Calu3 (cell line): ENCODE measurements at places on chromosomes 4 and X. TPM values are rescaled to one million over a fixed set of nuclear protein-coding genes. Genes with fewer than 3 reads are reported as not detected.
A peak's percentile ranks its signal among the peaks of the same experiment; 100 is the strongest.

DNA sequence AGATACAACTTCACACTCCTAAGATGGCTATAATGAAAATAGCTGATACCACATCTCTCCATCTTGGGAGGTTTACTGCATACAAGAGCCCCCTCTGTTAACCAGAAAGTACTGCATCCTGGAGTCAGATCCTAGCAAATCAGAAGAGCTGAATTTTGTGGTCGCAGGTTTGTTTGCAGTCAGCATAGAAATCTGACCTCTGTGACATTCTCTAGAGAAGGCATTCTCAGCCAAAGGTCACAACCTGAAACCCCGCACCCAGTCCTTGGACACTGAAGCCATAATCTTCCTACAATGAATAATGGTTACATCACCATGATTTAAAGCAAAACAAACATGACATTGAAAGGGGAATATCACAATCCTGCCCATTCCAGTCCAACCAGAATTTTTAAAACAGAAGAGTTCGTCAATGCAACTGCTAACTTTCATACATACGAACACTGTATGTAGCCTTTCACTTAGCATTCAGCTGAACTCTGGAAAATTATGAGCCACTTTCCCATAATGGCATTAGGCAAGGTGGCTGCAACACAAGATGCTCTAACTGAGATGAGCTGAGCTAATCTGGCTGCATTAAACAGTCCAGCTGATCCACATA lies 17.6 kb downstream of the HS6ST2 start:
- peaks cover 19% of the 10 kb centered on the region for H3K36me3 ChIP-seq
- no peak overlapping the region for H3K4me3 ChIP-seq
- peak; percentile 66 for DNase-seq
- peak overlapping the region; percentile 50 for H3K27ac ChIP-seq
- no peaks in the 10 kb centered on the region for H3K27me3 ChIP-seq

DNA sequence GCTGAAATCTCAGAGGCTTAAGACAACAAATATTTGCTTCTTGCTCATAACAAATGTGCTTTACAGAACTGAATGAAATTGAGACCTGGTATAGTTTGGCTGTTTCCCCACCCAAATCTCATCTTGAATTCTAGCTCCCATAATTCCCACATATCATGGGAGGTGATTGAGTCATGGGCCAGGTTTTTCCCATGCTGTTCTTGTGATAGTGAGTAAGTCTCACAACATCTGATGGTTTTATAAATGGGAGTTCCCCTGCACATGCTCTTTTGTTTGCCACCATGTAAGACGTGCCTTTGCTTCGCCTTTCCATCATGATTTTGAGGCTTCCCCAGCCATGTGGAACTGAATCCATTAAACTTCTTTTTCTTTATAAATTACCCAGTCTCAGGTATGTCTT lies 221.1 kb upstream of the DIPK2B start:
- no peaks in the 10 kb centered on the region for H3K36me3 ChIP-seq
- no peaks in the 10 kb centered on the region for H3K27me3 ChIP-seq
- no peak for DNase-seq
- no peak overlapping the region for H3K27ac ChIP-seq
- H3K4me3 ChIP-seq, result no peak overlapping the region
- no peaks in the 10 kb centered on the region for H3K4me1 ChIP-seq

Gene CACNA1F
- total RNA-seq, result not detected in 2 replicates

Gene ZAR1
- total RNA-seq, result not detected in 2 replicates

Gene IL2RG
- total RNA-seq, result 0.57 and 3.6 TPM in 2 replicates

GRCh38 chrX:45557387-45557786 lies 356.7 kb upstream of the DIPK2B start:
- H3K4me3 ChIP-seq, result no peak overlapping the region
- no peak overlapping the region for H3K27ac ChIP-seq
- no peaks in the 10 kb centered on the region for H3K4me1 ChIP-seq
- H3K27me3 ChIP-seq, result no peaks in the 10 kb centered on the region
- no peaks in the 10 kb centered on the region for H3K36me3 ChIP-seq

Gene HERC3
- 17.3 and 17.8 TPM in 2 replicates for total RNA-seq

DNA sequence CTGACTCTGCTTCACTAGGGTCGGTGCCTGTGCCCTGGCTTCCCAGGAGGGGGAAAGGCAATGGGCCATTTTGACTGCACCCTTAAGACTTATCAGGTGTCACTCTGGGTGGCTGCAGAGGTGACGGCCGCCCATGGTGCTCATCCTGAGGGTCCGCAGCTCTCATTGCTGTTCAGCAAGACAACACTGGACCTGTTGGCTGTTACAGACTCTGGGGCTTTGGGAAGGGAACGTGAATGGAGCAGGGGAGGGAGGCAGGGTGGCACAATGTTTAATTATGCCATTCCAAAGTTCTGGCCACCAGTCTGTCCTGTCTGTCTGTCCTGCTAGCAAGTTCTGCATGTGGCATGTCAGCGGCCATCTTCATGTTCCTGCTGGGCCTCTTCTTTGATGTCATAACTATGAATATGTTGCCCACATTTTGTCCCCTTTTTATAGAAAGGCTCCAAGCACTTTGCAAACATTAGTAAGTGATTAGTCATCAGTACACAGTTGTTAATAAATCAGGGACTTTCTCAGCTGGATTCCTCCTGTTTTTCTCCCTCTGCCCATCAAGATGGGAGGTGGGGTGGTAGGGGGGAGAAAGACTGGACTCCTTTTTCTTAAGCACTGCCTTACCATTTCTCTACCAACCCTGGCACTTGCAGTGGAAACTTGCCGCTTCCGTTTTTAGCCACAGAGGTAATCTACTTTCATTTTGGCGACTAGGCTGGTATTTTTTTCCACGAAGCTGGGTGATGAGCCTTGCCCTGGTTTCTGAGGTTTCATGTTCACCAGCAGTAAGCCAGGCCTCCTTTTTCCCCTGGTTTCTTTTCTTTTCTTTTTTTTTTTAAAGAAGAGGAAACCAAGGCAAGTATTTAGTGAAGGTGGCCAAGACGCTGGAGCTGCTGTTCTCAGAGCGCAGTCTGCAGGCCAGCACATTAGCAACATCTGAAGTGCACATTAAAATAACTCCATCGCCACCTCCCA lies 88.6 kb upstream of the TRIM2 start:
- H3K27ac ChIP-seq, result no peak overlapping the region
- H3K4me1 ChIP-seq, result peaks cover 23% of the 10 kb centered on the region
- H3K4me3 ChIP-seq, result no peak overlapping the region
- no peaks in the 10 kb centered on the region for H3K36me3 ChIP-seq
- DNase-seq, result peak; percentile 29

DNA sequence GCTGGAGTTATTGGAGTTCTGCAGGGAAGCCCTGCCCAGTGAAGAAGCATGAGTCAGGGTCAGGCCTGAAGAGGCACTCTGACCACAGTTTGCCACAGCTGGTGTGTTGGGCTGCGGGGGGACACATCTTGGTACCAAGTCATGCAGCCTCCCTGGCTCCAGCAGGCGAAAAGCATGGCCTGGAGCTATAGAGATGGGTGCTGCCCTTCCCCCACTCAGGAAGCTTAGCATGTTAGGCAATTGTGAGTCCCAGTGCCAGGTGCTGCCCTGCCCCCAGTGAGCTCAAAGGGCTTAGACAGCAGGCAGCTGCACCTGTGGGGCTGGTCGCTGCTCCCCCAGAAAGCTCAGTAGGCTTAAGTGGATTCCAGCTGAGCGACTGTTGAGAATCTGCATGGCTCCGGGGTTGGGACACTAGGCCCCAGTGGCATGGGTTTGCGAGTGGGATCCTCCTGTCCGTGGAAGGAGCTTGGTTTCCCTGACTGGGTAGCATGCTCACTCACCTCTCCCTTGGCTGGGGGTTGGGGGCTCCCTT lies 755.5 kb downstream of the GLUD2 start:
- no peak overlapping the region for H3K4me3 ChIP-seq
- H3K36me3 ChIP-seq, result no peaks in the 10 kb centered on the region
- no peaks in the 10 kb centered on the region for H3K27me3 ChIP-seq
- H3K4me1 ChIP-seq, result no peaks in the 10 kb centered on the region
- no peak for DNase-seq
- H3K27ac ChIP-seq, result no peak overlapping the region

DNA sequence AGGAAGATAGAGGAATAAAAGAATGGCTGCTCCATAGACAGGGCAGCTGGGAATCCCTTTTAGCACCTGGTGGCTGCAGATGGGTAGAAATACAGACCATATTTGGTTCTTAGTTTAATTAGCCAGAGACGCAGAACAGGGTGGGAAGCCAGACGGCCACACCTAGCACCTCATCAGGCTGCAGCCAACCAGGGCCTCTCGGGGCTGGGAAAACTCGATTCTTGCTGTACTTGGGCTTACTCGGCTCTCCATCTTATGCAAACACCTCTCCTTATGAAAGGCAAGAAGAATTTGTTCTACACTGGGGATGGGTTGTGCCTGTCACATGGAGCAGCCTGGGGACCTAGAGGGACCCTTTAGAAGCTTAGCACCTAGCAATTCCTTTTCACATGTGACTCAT lies 19.7 kb downstream of the IRAK1 start:
- H3K4me1 ChIP-seq, result peaks cover 10% of the 10 kb centered on the region
- H3K36me3 ChIP-seq, result peaks cover 3% of the 10 kb centered on the region
- no peaks in the 10 kb centered on the region for H3K27me3 ChIP-seq
- no peak for DNase-seq
- peak overlapping the region; percentile 33 for H3K4me3 ChIP-seq

Gene ACE2
- 25.3 and 46.7 TPM in 2 replicates for total RNA-seq

GRCh38 chr4:166143227-166143626 lies 270.2 kb downstream of the TLL1 start:
- DNase-seq, result no peak
- H3K36me3 ChIP-seq, result no peaks in the 10 kb centered on the region
- no peak overlapping the region for H3K4me3 ChIP-seq
- H3K27me3 ChIP-seq, result no peaks in the 10 kb centered on the region

Gene PFKFB1
- total RNA-seq, result 0.31 TPM in 1 of 2 replicates, not detected in the other

DNA sequence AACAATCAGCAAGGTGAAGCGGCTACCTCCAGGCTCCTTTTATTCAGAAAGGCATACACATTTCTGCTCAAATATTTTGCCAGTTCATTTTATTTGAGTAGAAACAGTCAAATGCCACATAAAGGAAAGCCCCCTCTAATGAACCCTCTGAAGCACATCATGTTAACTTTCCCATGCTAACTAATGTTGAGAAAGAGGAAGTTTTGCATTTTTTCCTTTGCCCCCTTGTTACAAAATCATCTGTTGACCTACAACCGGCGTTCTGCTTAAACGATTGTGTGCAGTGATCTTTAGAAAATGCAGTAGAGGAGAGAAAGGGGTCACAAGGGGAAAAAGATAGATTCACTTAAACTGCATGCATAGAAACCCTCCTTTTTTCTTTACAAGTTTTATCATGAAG lies 25.2 kb upstream of the ATXN3L start:
- no peak for DNase-seq
- H3K4me1 ChIP-seq, result peaks cover 7% of the 10 kb centered on the region
- no peak overlapping the region for H3K4me3 ChIP-seq
- no peaks in the 10 kb centered on the region for H3K27me3 ChIP-seq

GRCh38 chr4:54840992-54841768 lies 183.4 kb downstream of the KIT start:
- no peaks in the 10 kb centered on the region for H3K4me1 ChIP-seq
- no peaks in the 10 kb centered on the region for H3K27me3 ChIP-seq
- no peaks in the 10 kb centered on the region for H3K36me3 ChIP-seq
- H3K27ac ChIP-seq, result no peak overlapping the region

Gene PRRG1
- 23.3 and 26.1 TPM in 2 replicates for total RNA-seq

Gene APOO
- total RNA-seq, result 46.8 and 50.0 TPM in 2 replicates

GRCh38 chrX:81708487-81708886 lies 506.6 kb downstream of the SH3BGRL start:
- H3K27ac ChIP-seq, result no peak overlapping the region
- H3K4me1 ChIP-seq, result peaks cover 10% of the 10 kb centered on the region
- DNase-seq, result peak; percentile 44
- no peak overlapping the region for H3K4me3 ChIP-seq

- no peak overlapping the region for H3K4me3 ChIP-seq
- no peaks in the 10 kb centered on the region for H3K27me3 ChIP-seq
- H3K36me3 ChIP-seq, result no peaks in the 10 kb centered on the region
- DNase-seq, result no peak
- H3K27ac ChIP-seq, result no peak overlapping the region
Observed at GRCh38 chrX:132118358-132118757, 9.5 kb downstream of the FRMD7 start.

- H3K36me3 ChIP-seq, result no peaks in the 10 kb centered on the region
- no peaks in the 10 kb centered on the region for H3K27me3 ChIP-seq
Observed at GRCh38 chr4:108432418-108432817, 188.0 kb upstream of the RPL34 start.

GRCh38 chrX:134692990-134693389 lies 34.7 kb upstream of the PLAC1 start:
- H3K4me1 ChIP-seq, result no peaks in the 10 kb centered on the region
- H3K27me3 ChIP-seq, result no peaks in the 10 kb centered on the region
- H3K27ac ChIP-seq, result no peak overlapping the region
- no peak overlapping the region for H3K4me3 ChIP-seq

DNA sequence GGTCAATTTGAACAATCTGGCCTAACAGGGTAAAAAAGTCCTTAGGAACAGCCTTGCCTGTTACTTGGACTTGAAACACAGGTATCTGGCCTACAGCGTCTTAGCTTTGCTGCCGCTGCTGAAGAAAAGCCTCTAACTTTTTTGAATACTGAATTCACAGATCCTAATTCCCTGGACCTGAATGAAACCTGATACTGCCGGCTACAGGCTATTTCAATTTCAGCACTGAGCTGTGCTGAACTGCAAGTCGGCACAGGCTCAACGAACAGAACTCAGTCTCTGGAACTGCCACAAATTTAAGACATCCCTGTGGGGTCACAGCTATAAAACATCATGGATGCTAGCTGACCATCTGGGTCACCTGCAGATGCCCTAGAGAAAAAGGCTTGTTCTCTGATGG lies 7.2 kb downstream of the NR0B1 start:
- DNase-seq, result no peak
- no peaks in the 10 kb centered on the region for H3K27me3 ChIP-seq
- no peak overlapping the region for H3K27ac ChIP-seq
- H3K4me1 ChIP-seq, result no peaks in the 10 kb centered on the region

Gene ARHGEF9
- total RNA-seq, result 24.7 and 26.3 TPM in 2 replicates

DNA sequence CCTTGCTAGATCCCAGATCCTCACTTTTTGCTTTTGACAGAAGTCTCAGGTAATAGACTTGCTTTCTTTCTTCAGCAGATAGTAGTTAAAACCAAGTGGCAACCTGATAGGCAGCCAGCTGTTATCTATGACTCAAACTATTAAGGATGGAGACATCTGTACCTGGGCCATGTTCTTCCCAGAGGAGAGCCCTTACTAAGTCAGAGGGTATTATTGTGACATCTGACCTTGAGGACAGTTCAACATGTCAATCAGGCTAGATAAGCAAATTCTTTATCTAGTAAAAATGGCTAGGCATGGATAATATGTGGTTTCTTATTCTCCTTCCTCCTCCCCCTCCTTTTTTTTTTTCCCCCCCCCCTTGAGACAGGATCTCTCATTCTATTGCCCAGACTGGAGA lies 39.2 kb downstream of the TRIM2 start:
- peaks cover 12% of the 10 kb centered on the region for H3K36me3 ChIP-seq
- no peaks in the 10 kb centered on the region for H3K27me3 ChIP-seq
- H3K4me3 ChIP-seq, result no peak overlapping the region
- DNase-seq, result no peak

GRCh38 chrX:134202561-134202960 lies 34.4 kb upstream of the CCDC160 start:
- no peak overlapping the region for H3K27ac ChIP-seq
- no peaks in the 10 kb centered on the region for H3K36me3 ChIP-seq
- H3K4me1 ChIP-seq, result no peaks in the 10 kb centered on the region
- no peaks in the 10 kb centered on the region for H3K27me3 ChIP-seq
- no peak overlapping the region for H3K4me3 ChIP-seq
- DNase-seq, result no peak
